ENCODE measurements at places on chromosomes 7 and 10.

DNA sequence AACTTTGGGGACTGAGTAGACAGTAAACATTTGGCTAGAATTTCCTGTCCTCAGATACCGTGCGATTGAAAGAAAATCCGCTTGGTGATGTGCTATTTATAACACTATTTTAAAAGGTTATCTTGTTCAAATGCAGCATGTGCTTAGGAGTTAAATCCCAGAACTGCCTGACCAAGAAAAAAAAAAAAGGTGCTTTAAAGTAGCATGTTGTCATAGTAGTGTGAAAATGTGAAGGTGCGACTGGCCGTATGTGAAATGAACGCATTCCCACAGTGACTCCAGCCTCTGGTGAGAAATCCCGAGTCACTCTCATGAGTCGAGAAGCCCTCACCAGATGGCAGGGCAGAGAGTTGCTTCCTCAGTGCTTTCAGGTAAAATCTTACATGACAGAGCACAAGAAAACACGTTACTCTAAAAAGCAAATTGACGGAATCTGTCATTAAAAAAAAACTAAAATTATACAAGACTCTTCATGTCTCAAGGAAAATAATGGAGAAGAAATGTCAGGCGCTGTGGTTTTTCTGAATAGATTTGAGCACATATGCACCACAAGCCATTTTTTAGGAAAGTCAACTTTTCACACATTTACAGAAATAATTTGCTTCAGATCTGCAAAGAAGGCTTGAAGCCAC is 18.4 kb upstream of the KLF6 start:
- no peak for DNase-seq

GRCh38 chr7:12788591-12788990 is 101.2 kb downstream of the ARL4A start:
- DNase-seq = no peak

GRCh38 chr7:118737935-118738334 is 513.4 kb downstream of the ANKRD7 start:
- DNase-seq = no peak

DNA sequence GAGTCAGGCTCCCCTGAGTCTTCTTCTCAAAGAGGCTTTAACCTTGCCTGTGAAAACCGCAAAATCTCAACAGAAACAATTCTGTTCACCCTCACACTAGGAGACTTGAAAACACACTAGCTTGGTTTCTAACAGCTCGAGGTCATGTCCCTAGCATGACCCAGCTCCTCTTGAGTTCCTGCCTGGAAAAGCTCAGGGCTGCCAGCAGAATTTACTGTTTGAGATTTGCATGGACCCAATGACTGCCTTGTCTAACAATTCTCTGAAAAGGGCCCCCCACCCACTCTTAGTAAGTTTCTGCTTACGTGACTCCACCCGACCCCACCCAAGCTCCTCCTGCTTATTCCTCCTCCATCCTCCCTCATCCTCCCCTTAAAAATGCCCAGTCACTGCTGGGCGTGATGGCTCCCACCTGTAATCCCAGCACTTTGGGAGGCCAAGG is 85.1 kb upstream of the KMT2C start:
- no peak for DNase-seq

- DNase-seq = no peak
These were observed 912 bp upstream of the DUSP5 start for GRCh38 chr10:110496553-110497437.

DNA sequence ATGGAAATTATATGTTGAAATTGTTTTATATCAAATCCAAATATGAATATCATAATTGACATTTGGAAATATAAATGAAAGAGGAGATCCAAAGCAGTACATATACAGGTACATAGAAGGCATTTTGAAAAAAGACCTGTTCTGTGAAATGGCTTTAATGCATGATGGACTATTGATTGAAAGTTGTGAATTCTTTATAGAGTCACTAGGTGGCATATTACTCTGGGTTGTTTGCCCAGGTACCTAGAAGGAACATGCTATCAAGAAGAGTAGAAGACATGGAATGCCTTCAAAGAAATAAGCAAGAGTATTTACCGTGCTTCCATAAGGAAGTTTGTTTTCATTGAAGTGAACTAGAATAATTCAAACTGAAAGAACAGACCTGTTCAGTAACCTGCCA is 160.0 kb upstream of the ANK3 start:
- DNase-seq = no peak

DNA sequence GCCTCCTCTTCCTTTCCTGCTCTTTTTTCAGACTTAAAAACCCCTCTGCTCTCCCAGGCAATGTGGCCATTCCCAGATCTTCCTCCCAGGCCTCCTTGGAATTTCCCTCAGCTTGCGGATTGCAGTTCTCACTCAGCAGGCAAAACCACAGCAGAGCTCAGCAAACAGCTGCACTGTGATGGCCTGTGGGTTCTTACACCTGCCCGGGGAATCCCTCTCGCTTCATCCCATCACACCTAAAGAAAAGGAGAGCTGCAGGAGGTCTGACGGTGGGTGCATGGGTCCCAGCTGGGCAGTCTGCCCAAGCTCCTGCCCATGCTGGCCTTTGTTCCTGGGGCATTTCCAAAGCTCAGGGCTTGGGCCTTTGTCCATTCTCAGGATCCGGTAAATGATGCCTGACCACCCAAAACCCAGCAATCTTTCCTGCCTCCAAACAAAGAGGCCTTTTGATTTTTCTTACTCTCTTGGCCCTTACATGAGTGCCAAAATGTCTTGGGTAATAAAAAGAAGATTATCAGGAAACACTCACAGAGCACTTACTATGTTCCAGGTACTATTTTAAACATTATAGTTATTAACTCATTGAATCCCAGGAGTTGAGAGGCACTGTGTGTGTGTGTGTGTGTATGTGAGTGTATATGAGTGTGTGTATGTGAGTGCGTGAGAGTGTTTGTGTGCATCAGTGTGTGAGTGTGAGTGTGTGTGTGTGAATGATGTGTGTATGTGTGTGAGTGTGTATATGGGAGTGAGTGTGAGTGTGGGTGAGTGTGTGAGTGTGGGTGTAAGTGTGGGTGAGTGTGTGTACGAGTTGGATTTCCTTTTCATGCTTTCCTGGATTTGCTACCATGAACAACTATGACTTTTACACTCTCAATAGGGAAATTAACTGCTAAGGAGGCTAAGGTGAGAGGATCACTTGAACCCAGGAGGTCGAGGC is 64.5 kb upstream of the PODXL start:
- DNase-seq = no peak

DNA sequence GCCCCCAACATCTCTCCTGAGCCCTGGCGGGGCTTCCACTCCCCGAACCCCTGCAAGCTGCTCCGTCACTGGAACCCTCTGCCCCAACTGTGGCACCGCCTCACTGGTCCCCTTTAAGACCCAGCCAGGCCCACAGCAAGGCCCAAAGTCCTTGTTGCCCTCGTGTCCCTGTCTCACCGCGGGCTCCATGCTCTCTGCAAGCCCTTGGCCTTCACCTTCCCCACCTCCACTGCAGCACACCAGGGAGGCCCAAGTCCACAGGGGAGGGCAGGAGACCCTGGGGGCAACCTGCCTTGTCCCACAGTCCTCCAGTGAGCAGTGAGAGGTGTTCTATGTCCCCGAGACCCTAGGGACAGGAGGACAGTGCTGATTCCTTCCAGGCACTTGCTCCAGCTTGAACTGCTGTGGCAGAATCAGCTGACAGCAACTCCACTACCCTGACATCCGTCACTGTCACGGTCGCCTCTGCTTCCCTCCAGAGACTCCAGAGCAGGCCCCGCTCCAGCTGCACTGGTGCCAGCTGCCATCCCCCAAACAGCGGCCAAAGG is 105.3 kb downstream of the CYTH3 start:
- no peak for DNase-seq

- no peak for DNase-seq
These were observed 116.7 kb upstream of the C7orf33 start for GRCh38 chr7:148473703-148474480.

Measured in activated T-cell treated with anti-CD3 and anti-CD28 coated beads for 1 hour (primary cell).